GM12865 (cell line): ENCODE measurements at places on chromosomes 7 and 10.

- DNase-seq = no peak
Observed at GRCh38 chr10:73182568-73182967, 14.6 kb downstream of the FAM149B1 start.

DNA sequence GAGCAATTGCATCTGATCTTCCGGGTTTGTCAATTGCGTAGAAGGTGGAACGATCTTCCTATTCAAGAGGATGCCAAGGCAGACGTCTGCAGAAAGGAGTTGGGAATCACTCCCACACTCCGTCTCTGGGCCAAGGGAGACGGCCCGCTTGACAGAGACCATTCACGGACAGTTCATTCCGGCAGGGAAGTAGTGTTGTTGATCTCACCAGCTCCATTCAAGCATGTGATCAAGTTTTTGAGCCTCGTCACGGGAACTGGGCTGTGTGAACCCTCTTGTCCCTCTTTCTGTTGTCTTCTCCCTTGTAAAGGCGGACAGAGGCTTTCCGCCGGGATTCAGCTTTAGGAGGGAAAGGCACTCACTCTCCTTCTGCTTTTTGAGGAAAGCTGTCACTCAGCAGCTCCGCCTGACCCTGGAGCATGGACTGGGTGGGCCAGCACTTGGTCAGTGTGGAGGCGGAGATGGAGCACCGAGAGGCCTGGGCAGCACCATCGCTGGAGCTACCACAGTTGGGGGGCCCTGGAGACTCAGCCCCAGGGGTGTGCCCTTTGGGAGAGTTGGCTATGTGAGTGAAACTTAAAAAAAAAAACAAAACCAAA lies 44.9 kb downstream of the SPDYE5 start:
- no peak for DNase-seq

GRCh38 chr7:71238581-71239295 lies 106.8 kb downstream of the GALNT17 start:
- DNase-seq = no peak

- no peak for DNase-seq
Observed at GRCh38 chr7:128352153-128352537, 8.4 kb upstream of the RBM28 start.

- DNase-seq = no peak
Observed at GRCh38 chr10:64112701-64113355, 591.6 kb downstream of the REEP3 start.

- DNase-seq = no peak
Observed at GRCh38 chr7:143351574-143351973, 10.9 kb downstream of the FAM131B start.

- no peak for DNase-seq
Observed at GRCh38 chr7:103915680-103916357, 73.6 kb downstream of the RELN start.

DNA sequence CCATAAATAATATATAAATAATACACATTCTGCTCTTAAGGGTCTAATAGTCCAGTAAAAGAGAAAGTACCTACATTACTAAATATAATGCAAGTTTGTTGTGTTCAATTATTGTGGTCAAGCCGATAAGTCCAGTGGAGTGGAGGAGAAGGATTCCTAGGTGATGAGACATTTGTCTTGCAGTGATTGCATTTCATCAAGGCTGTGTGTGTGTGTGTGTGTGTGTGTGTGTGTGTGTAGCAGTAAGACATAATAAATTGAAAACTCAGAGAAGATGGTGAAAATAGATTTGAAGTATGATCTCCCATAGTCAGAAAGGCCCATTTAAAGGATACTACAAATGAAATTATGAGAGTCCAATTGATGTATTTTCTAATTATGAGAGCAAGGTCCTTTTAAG lies 192.5 kb upstream of the SEMA3C start:
- DNase-seq = no peak

GRCh38 chr10:59212301-59212798 lies 35.9 kb downstream of the PHYHIPL start:
- no peak for DNase-seq

DNA sequence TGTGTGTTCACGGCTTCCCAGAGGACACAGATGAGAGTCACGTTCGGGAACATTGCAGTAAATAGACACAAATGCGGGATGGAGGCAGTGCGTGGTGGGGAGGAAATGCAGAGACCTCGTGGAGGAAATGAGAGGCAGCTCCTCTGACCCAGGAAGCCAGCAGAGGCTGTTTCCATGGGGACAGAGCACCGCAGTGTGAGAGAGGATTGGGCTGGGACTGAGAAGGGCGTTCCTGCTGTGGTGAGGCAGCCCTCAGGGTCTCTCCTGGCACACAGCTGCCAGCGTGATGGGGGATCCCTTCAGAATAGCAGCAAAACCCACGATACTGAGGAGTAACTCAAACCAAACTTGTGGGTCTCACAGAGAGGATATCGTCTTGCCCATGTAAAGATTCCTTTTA lies 21.7 kb upstream of the BHLHA15 start:
- no peak for DNase-seq

- no peak for DNase-seq
Observed at GRCh38 chr10:114605155-114605797, 52.8 kb downstream of the ABLIM1 start.

DNA sequence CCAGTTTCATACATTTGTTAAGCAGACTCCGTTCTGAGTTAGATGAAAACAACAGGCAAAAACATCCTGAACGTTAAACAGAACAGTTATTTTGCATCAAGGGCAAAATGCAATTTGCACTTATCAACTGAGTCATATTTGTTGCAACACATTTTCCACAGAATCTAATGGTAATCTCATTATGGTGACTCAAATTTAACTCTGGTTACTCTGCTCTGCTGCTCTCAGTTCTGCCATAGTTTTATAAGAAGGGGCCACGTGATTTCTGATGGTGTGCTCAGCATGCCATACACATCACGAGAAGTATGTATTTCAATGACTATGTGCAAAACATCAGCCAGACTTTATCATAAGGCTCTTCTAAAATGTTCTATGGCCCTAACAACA lies 148.8 kb downstream of the CHCHD3 start:
- DNase-seq = no peak

GRCh38 chr7:33079763-33080690 lies 17.5 kb upstream of the NT5C3A start:
- DNase-seq = no peak

- DNase-seq = peak; percentile 37
Observed at GRCh38 chr10:49577182-49577925, 32.8 kb upstream of the SLC18A3 start.

GRCh38 chr7:69042138-69042537 lies 556.1 kb upstream of the AUTS2 start:
- DNase-seq = no peak

GRCh38 chr10:30762620-30763019 lies 133.1 kb upstream of the LYZL2 start:
- no peak for DNase-seq

- no peak for DNase-seq
Observed at GRCh38 chr7:47739891-47740290, 158.0 kb upstream of the TNS3 start.

DNA sequence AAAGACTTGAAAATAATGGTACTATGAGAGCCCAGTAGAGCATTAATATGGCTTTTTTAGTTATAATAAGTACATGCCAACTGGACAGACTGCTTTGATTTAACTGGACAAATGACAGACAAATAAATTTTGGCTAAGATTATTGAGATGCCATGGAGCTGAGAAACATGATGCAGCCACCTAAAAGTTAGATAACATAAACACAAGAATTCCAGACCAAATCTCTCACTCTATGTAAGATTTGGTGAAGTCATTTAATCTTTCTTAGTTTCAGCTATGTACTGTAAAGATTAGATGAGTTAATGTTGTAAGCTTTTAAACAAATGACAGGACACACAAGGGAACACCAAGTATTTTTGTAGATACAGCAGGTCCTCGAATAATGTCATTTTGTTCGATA lies 118.2 kb downstream of the CACNA2D1 start:
- DNase-seq = no peak

DNA sequence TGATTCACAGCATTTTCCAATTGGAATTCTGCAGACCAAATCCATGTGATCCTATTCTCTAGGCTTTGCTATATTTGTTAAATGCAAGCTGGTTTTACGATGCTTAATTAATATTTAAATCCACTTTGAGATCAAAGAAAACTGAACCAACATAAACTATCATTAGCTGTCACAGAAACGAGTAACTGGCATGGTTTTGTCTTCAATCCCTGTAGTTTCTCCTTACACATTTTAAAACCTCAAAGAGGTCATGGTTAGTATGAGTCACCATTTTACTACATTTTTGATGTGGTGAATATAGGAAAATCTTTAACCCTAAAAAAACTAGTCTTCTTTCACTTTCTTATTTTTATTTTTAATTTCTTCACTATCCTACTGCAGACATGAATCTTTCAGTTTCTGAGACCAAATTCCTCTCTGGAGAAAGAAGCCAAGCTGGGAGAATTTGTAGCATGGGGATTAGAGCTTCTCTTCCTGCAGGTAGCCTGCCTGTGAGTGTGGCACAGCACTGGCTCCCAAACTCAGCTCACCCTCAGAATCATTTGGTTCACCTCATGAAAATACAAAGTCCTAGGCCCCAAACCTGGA lies 8.7 kb upstream of the LIPM start:
- DNase-seq = peak; percentile 32

DNA sequence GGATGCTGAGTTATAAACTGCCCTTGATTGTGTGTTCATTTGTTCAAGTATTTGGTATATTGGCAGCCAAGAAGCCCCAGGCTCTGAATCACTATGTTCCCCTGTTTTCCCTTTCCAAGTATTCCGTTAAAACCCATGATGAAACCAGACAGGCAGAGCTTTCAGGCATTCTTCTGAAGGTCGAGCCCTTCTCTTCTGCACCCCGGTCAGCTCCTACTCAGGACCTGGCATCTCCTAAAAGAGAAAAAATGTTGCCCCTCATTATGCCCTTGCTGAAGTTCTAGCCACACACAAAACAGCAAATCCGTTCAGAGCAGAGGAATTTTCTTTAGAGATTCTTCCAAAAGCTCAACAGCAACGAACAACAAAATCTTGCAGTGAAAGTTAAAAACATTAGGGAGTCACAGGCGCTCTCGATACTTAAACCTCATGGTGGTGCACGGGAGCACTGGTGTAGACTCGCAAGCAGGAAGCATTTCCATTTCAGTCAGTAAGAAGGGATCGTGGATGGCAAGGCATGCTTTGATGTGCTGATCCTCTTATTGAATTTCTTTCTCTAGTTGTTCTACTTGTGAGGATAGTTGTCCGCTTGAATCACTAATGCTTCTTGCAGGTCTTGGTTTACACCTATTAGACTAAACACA lies 264.9 kb downstream of the SKIDA1 start:
- no peak for DNase-seq

- peak; percentile 7 for DNase-seq
Observed at GRCh38 chr7:49166441-49166840, 242.1 kb downstream of the CDC14C start.

DNA sequence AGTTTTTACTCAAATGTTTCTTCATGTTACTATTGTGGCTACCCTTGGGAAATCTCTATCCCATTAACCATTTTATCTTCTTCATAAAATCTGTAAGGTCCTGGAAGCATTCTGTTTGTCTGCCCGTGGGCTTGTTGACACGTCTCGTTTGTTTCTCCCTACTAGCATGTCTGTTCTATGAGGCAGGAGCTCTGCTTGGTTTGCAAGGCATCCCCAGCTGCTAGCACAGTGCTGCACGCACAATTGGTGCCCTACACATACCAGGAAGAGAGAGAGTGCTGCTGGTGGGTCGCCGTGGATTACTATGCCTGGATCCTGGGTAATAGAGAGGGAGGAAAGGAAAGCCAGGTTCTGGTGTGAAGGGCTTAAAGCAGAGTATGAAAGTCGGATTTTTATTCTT lies 166.1 kb upstream of the TNS3 start:
- DNase-seq = no peak
